ENCODE measurements at places on chromosomes 3 and 15.
A peak's percentile ranks its signal among the peaks of the same experiment; 100 is the strongest.

DNA sequence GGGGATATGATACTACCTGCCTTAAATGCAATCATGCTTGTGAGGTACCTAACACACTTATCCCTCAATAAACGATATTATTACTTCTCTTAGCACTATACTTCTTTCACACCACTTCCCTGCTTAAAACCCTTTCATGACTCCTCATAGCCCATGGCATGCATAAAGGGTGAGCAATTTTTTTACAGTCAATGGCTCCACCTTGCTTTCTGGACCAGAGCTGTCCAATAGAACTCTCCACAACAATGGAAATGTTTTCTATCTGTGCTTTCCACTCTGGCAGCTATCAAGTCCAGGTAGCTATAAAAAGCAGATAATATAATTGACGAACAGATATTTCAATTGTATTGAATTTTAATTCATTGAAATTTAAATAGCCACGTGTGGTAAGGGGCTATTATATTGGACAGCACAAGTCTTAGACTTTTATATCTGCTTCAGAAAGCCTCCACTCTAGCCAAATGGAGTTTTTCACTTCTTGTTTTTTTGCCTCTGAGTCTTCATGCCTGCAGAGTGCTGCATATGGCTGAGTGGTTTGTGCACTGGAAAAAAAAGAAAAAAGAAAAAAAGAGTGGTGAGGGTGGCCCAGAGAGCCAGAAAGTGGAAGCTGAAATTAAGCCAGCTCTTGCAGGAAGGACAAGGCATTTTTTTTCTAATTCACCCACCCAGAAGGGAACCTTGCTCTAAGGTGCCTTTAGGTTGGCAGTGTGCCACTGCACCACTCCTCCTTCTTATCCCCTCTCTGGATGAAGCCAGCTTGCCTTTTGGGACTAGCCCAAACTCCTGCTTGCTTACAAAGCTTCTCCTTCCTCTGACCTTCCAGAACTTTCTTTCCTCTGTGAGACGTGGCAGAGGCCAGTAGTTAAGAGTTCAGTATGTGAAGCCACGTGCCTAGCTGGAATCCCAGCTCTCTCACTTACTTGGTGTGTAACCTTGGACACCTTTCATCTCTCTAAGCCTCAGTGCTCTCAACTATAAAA is 239.0 kb upstream of the LRTM1 start:
- no peak for DNase-seq

DNA sequence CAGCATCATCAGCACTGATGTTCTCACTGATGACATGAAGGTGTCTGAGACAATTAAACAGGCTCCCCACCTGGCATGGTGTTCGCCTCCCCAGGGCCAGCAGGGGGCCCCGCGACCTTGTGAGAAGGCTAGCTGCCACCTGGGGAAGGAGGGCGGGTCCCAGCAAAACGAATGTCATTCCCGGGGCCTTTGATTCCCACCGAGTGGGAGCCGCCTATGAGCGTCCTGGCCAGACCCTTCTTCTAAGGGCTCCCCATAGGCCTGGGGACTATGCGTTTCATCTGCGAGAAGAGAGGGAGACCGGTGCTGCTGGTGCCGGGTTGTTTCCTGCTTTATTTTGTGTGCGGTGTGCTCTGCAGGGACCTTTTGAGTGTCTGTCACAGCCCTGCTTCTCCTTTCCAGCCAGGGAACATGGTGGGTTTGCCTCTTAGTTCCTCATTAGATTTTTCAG is 20.5 kb upstream of the MINDY4B start:
- DNase-seq = peak; percentile 30

DNA sequence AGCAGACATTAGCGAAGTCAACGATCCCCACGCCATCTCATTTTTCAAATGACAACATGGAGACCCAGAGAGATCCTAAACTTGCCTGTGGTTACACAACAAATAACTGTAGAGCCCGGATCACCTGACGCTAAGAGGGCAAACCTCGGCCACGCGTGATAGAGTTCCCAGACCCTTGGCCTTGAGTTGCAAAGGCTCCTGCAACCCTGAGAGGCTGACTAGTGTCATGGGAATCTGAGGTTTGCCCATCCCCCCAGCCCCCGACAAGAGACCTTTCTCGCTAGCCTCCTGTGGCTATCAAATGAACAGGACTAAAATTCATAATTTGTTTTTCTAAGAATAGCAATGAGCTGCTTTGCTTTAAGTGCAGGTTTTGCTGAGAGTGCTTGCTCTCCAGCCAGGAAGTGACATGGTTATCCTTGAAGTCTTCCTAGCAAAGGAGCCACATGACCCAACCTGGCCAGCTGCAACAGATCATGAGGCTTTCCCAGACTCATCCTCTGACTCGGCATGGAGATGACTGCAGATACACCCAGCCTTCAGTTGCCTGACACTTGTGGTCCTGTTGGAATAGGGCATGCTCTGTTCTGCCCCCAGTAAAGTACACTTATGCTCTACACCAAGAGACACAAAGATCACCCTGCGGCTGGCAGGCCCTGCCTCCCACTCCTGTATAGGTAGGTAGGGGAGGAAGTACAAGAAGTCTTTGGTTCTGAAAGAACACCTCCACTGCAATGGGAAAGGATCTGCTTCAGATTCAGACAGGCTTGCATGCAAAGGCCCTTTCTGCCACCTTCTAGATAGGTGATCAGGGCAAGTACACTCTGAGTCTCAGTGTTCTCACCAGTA is 36.0 kb downstream of the MCF2L2 start:
- no peak for DNase-seq

- DNase-seq = no peak
Measured at GRCh38 chr3:171636666-171637065, 173.6 kb downstream of the PLD1 start.

DNA sequence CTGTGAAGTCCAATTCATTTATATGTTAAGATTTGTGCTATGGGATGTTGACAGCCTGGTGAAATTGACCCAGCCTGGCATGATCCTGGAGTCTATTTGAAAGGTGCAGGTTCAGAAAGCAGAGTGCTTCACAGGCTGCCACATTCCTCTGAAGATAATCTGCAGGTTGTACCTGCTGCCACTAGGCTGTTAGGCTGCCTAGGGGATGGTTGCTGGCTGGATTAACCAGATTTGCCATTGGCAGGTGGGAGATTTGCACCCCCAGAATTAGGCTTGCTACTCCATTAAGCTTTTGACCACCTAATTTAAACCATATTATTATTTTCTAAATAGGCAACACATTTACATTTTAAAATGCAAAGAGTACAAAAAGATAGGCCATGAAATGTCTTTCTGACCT is 85.8 kb upstream of the RASGRP1 start:
- DNase-seq = no peak

DNA sequence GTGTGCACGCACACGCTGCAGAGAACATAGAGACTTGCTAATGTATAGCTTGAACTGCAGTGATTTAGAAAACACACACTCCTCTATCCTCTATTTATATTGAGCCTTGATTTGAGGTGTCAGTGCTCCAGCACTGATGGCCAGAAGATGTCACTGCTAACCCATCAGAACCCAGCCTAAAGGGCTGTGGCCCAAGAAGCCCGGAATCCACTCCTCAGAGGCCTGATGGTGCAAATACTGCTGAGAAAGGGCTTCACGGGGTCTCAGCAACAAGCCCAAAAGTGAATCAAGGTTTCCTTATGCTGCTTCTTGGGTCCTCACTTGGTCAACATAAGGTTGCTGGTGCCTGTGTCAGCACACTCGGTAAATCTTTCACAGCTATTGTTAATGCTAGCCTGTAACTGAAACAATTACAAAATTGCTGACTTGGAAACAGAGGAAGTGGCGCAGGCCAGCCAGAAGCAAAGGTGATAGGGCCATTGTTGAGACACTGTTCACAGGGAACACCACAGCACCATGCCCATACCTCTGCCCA is 60.3 kb downstream of the HEG1 start:
- peak; percentile 19 for DNase-seq

DNA sequence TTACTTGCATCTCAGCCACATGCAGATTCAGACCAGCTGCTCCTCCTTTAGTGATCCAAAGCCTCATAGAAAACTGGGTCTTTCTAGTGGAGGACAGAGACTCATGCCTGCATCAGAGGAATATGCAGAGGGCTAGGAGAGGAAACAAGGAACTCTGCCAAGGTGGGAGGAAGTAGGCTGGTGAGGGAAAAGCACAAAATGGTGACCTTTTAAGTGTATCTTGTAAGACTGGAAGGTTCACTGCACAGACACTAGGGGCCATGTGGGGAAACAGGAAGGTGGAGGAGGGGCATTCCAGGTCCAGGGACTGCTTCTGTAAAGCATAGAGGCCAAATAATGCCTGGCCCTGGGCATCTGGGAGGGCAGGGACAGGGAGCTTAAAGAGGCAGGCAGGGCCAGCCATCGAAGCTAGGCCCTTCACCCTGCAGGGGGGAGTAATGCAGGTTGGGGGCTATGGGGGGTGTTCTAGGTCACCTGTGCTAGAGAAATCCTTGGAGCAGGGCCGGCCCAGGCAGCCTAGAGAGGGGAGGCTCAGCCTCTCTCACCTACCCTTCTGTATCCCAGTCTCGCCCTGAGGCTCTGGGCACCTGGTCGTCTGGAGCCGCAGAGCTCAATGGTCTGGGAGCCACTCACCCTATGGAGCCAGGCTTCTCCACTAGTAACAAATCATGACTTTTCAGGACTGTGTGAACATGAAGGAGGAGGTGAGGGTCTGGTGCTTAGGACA is 117.7 kb downstream of the DNAJB8 start:
- no peak for DNase-seq

GRCh38 chr3:34132069-34132692 is 333.8 kb downstream of the PDCD6IP start:
- no peak for DNase-seq
